Activated naive CD8-positive, alpha-beta T cell treated with anti-CD3 and anti-CD28 coated beads, Interleukin-2, amount 10 ng/mL, durations not matched to agents 7 days and 5 days (primary cell): ENCODE measurements at places on chromosomes 1 and 21. TPM values are rescaled to one million over a fixed set of nuclear protein-coding genes. Genes with fewer than 3 reads are reported as not detected.

Gene TNFRSF14
- total RNA-seq: 131 TPM

DNA sequence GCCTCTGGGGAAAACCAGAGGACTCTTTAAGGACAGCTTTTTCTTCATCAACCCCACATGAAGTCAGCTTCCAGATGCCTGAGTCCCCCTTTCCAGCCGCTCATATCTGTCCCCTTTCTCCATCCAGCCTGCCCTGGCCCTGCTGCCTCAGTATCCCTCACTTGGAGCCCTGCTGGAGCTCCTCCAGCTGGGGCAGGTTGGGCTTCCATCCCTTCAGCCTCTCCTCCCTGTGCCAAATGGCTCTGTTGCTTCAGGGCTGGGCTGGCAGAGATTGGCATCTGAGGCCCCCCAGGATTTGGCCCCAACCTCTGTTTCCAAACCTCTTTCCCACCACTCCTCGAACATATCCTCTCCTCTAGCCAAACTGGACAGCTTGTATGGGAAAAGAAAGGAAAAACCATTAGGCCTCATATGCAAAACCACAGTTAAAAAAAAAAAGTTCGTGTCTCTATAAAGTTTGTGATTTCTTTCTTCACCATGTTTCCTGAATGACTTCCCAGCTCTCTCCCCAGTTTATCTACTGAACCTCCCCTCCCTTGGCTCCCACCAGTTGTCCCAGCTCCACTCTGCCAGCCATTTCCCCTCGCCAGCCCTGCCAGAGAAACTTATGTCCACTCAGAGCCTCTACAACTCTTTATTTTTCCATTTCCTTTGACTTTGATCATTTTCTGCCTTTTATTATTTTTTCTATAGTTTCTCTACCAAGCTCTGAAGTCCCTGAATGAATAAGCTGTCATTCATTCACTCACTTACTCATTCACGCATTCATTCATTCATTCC is 217.9 kb downstream of the FOXD2 start:
- no peak for DNase-seq

- DNase-seq: no peak
These were observed 55.8 kb downstream of the VPS13D start for GRCh38 chr1:12285496-12286143.

- DNase-seq: no peak
These were observed 99.7 kb upstream of the IRF2BP2 start for GRCh38 chr1:234709473-234710228.

Gene SCNM1
- total RNA-seq: 66.6 TPM

DNA sequence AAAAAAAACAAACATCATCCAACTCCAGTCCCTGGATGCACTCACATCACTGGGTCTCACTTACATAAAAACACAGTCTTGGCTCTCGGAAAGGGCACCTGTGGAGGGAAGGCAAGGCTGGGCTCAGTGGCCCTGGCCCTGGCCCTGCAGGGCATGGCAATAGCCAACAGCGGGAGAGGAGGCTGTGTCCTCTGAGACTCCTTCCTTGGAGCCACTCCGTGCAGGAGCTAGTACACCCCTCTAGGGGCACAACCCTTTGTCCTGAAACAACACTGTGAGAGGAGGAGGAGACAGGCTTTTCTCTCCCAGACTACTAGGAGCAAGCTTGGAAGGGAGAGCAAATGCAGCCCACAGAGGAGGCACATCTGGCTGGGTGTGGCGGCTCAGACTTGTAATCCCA is 28.0 kb downstream of the URB1 start:
- DNase-seq: no peak

DNA sequence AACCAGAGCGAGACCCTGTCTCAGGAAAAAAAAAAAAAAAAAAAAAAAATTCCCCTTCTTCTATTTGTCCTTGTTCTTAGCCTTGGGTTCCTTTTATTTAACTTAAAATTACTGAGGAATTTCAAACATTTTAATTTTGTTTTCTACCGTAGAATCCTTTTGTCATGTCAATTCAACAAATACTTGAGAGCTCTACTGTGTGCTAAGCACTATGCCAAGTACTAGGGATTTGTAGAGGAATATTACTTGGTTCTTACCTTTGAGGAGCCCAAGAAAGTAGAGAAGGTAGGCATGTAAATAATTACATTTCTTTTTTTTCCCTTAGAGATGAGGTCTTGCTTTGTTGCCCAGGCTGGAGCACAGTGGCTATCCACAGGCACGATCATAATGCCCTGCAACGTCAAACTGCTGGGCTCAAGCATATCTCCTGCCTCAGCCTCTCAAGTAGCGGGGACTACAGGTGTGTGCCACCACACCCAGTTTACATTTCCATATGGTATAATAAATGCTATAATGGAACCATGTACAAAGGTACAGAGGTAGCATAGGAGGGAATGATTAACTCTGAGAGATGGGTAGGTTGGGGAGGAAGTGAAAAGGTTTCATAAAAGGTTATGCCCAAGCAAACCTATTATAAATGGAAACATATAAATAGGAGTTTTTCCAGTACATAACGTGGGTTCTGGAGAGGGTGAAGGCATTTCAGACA is 104.0 kb downstream of the ATG4C start:
- no peak for DNase-seq

Gene CYB5RL
- total RNA-seq: 13.3 TPM

GRCh38 chr1:186454981-186455380 is 5.9 kb downstream of the PDC start:
- DNase-seq: no peak

Gene C1orf141
- total RNA-seq: not detected

DNA sequence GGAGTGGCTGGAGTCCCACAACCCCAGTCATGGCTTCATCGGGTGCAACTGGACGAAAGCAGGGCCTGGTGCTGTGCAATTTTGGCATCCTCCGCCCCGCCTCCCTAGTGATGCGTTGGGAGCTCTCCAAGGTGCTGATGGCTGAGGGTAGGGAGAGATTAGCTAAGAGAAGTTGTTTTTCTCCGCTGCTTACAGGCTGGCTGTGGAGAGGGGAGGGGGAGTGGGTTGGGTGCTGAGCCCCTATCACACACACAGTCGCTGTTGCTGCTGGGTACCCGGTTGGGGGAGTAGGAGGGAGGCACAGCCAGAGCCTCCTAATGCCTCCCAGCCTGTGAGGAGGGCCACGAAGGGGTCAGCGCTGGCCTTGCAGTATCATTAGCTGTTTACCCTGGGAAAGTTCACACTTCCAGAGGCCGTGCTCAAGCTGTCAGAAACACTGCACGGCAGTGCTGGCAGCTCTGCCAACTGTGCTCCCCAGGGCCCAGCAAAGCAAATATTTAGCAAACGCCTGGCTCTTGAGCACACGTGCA is 110.0 kb downstream of the GRIK3 start:
- DNase-seq: peak; percentile 64

DNA sequence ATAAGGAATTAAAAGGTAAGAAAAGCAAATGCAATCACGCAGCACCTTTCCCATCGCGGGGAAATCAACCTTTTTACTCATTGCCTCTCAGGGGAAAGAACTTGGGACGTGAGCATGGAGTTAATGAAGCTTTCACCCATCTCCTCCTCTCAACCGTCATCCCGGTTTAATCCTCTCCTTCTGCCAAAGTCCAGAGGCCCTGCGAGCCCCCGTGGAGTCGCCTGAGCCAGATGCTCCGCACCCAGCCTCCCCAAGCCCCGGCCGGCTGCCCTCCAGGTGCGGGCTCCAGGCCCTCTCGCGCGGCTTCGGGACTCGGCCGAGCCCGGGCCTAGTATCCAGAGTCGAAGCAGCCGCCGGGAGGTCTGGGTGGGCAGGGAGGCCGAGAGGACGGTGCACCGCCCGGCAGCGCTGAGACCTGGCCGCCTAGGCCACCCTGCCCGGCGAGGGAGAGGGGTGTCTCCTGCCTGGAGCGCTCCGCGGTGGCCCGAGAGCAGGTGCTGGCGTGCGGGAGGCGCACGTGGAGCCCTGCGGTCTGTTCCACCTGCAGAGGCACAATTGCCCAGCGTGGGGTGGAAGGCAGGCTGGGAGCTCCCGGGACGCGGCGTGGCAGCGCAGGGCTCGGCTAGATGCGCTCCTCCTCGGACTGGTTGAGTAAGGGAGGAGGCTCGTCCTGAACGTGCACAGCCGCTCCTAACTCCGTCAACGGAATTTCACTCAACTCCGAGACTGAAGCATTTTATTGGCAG is 218.5 kb downstream of the SDCCAG8 start:
- DNase-seq: no peak

GRCh38 chr1:1400576-1401456 is 1.7 kb upstream of the CCNL2 start:
- DNase-seq: no peak

DNA sequence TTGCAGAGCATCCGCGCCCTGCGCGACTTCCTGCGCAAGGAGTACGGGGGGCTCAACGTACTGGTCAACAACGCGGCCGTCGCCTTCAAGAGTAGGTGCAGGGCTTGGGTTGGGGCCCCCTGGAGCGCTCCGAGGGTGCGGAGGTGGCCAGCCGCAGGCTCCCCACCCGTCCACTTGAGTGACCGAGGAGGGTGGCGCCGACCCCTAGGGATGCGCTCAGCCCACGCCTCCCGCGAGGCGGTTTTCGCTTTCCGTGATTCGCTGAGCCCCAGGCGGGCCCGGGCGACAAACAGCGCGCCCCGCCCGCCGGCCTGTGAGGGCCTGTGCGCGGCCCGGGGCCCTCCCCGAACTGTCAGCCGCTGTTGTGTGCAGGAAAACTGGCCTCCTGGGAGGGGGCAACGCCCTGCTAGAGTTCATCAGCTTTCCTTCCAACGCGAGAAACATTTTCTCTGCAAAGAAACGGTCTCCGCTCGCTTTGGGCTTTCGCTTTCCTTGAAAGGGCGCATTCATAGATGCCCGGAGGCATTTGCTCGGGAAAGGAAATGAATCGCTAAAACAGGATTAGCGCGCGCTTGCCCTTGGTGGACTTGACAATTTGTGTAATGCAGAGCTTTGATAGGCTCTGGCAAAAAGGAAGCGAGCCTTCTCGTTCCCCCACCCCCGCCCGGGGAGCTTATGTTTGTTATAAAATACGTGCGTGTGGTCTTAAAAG is 668 bp downstream of the CBR3 start:
- peak; percentile 84 for DNase-seq

GRCh38 chr1:231045286-231045685 is 5.2 kb upstream of the FAM89A start:
- no peak for DNase-seq

Gene FMO5
- 0.86 TPM for total RNA-seq

Gene CHIT1
- 0.67 TPM for total RNA-seq

DNA sequence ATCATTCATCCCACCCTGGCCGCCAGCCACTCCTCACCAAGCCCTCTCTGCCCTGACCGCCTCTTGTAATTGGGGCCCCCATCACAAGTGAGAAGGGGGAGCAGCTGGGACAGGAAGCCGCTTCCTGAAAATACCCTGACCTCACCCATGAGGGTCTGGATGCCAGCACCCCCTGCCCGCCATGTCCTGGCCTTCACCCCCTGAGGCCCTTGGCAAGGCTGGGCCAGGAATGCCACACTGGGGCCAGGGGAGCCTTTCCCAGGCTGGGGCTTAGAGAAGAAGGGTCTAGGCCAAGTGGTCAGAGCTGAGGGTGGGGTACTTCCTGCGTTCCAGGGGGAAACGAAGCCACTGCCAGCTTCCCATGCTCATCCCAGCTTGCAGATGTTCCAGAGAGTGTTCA is 60.5 kb downstream of the TAS1R2 start:
- DNase-seq: no peak

- no peak for DNase-seq
These were observed 793.2 kb downstream of the PLA2G4A start for GRCh38 chr1:187621951-187622350.

Gene ELOA
- total RNA-seq: 27.0 TPM

DNA sequence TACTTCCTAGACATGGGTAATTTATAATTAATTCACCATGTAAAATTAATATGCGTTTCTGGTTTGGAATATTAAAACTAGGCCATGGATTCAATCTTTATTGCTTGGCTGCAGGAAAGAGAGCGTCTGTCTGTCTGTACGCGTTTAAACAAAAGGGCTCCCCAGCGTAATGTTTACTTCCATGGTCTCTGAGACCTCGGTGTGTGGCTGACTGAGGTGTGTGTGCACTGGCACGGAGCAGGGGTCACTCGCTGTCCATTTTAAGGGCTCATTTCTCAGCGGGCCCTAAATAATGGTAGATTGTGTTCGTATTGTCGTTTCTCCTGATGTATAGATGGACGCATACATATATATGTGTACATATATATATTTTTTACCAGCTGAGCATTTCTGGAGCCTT is 119.6 kb downstream of the ATG4C start:
- no peak for DNase-seq

DNA sequence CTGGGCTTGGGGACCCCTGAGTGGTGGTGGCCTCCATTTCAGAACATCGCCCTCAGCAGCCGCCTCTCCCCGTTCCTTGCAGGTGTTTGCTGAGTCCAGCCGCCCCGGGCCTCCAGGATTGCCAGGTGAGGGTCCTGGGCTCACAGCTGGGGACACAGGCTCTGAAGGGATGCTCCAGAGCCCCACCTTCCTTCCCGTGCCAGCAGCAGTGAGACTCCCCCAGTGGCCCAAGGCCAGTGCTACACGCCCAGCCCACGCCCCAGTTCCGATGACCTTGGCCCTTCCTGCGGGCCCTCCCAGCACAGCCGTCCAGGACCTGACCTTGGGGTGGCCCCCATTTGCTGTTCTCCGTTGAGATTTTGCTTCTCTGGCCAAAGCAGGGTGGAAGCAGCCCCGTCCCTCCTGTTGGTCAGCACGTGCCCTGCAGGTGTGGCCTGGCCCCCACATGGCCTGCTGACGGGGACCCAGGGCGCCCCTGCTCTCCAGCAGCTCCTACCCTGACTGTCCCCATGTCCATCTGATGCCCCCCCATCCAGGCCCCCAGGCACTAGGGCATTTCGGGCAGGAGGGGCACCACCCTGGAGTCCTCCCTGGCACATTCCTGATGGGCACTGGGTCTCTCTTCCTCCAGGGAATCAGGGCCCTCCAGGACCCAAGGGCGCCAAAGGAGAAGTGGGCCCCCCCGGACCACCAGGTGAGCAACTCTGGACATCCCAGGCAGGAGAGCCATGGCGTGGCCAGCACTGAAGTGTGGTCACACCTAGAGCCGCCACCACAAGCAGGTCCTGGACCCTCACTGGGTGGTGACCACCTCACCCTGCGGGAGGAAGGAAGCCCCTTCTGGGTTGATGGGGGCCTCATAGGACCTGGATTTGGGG is 45.0 kb downstream of the SLC19A1 start:
- no peak for DNase-seq

Gene OR2M3
- not detected for total RNA-seq

GRCh38 chr1:178682886-178683285 is 42.2 kb upstream of the RALGPS2 start:
- DNase-seq: no peak

DNA sequence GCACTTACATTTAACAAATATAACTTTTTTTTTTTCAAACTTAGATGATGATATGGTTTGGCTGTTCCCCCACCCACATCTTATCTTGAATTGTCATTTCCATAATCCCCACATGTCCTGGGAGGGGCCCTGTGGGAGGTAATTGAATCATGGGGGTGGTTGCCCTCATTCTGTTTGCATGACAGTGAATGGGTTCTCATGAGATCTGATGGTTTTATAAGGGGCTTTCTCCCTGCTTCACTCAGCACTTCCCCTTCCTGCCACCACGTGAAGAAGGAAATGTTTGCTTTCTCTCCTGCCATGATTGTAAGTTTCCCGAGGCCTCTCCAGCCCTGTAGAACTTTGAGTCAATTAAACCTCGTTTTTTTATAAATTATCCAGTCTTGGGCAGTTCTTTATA is 432.6 kb downstream of the AMY1C start:
- no peak for DNase-seq

- DNase-seq: no peak
These were observed 7.8 kb downstream of the PIK3CD start for GRCh38 chr1:9659328-9659727.
